ENCODE measurements at places on chromosomes 16 and 17.

DNA sequence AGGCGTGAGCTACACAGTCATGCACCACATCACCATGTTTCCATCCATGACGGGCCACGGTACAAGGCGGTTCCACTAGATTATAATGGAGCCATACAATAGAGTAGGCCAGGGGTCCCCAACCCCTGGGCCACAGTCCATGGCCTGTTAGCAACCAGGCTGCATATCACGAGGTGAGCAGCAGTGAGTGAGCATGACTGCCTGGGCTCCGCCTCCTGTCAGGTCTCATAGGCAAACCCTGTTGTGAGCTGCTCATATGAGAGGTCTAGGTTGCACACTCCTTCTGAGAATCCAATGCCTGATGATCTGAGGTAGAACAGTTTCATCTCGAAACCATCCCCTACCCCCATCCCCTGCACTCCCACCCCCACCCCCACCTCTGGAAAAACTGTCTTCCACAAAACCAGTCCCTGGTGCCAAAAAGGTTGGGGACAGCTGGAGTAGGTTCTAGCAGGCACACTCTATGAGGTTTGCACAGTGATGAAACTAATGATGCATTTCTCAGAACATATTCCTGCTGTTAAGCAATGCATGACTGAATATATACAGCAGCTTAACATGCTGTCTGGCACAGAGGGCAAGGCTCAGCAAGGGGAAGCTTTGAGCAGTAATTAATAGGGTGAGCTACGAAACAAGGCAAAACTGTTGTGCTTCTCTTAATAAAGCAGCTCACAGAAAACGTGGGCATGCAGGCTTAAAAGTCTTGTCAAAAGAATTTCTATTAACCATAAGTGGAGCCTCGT is 108.0 kb downstream of the VPS53 start:
- no peak for DNase-seq

- no peak for DNase-seq
These were observed 541 bp downstream of the ZNF18 start for GRCh38 chr17:11996722-11997146.

- no peak for DNase-seq
These were observed 276.5 kb upstream of the XYLT1 start for GRCh38 chr16:17747081-17747756.

DNA sequence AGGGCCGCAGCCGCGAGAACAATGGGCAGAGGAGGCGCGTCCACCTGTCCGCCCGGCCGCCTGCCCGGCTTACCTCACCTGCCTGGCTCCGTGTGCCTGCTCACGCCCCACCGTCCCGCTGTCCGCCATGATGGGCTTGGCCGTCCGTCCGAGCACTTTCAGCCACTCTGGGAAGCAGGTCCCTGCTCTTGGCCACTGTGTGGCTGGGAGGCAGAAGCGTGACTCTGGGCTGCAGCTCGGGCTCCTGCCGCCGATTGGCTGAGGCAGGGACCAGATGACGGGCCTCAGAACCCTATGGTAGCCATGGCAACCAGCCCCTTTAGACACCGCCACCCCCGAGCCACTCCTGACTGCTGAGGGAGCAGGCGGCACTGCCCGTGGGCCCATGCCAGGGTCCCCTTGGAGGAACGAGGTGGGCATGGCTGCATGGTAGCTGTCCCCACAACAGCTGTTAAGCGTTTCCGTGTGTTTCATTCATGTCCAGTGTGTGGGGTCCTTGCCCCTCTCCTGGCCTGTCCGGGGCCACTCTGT is 8.9 kb upstream of the AXIN1 start:
- DNase-seq, result no peak

- no peak for DNase-seq
These were observed 37.5 kb downstream of the IL21R start for GRCh38 chr16:27439271-27440018.
